Left ventricle myocardium inferior (tissue), 1 donor: ENCODE measurements at places on chromosomes 6 and 20. TPM values are rescaled to one million over a fixed set of nuclear protein-coding genes. Genes with fewer than 3 reads are reported as not detected.

GRCh38 chr20:48191200-48191599 is 405.9 kb upstream of the SULF2 start:
- DNase-seq, result no peak

DNA sequence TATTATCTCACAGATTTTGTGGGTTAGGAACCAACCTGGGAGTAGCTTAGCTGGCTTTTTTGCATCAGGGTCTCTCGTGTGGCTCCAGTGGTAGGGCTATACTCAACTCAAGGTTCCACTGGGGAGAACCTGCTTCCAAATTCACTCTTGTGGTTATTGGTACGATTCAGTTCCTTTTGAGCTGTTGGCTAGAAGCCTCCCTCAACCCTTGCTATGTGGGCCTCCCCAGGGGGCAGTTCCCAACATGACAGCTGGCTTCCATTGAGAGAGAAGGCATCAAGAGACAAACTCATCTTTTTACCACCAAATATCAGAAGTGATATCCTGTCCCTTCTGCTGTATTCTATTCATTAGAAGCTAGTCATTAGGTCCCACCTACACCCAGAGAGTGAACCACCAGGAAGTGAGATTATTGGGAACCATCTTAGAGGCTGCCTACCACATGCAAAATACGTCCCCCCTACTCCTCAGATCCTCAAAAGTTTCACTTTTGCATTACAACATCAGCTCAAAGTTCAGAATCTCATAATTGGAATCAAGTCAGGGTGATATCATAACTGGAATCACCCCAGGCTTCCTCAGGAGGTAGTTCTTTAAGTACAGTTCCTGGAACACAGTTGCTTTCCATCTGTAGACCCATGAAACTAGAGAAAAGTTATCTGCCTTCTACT is 30.9 kb downstream of the MKKS start:
- no peak for DNase-seq

DNA sequence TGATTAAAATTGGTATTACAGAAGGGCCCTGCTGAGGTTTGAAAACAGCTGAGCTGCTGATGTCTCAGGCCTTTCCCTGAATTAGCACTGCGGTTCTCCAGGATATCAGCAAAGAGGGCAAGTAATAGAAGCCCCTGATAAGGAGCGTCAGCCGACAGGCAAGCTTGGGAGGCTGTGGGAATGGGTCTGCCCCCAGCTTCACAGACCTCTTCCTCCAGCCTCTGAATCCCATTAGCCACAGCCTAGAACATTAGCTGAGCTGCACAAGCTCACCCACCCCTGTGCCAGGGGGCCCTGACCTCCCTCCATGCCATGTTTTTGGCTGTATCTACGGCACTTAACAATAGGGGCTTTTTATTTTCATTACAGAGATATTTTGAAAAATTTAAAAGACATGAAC is 59.9 kb downstream of the VAPB start:
- no peak for DNase-seq

DNA sequence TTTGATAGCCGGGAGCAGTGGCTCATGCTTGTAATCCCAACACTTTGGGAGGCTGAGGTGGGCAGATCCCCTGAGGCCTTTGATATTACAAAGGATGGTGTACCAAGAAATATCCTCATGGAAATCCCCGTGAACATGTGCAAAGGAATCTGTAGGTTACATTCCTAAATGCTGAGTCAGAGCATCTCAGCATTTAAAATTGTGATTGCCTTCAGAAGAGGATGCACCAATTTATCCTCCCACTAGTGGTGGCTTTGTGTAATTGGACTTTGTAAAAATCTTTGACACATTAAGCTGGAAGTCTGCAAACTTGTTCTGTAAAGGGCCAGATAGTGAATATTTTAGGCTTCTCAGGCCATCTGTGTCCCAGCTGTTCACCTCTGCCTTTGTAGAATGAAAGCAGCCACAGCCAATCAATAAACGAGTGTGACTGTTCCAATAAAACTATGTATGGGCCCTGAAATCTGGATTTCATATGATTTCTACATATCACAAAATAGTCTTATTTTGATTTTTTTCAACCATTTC is 11.8 kb downstream of the TMEM14B start:
- DNase-seq, result no peak

Gene PXDC1
- 25.2 TPM for total RNA-seq
